Activated T-helper 1 cell treated with anti-CD3 and anti-CD28 coated beads, Interleukin-12 subunit alpha, Interleukin-12 subunit beta, Interleukin-2, Interleukin-4 antibody, amounts not matched to agents 30 ng/mL and 10 ng/mL and 1 ng/mL, durations not matched to agents 14 hours and 24 hours and 36 hours (primary cell): ENCODE measurements at places on chromosomes 3 and 15.

DNA sequence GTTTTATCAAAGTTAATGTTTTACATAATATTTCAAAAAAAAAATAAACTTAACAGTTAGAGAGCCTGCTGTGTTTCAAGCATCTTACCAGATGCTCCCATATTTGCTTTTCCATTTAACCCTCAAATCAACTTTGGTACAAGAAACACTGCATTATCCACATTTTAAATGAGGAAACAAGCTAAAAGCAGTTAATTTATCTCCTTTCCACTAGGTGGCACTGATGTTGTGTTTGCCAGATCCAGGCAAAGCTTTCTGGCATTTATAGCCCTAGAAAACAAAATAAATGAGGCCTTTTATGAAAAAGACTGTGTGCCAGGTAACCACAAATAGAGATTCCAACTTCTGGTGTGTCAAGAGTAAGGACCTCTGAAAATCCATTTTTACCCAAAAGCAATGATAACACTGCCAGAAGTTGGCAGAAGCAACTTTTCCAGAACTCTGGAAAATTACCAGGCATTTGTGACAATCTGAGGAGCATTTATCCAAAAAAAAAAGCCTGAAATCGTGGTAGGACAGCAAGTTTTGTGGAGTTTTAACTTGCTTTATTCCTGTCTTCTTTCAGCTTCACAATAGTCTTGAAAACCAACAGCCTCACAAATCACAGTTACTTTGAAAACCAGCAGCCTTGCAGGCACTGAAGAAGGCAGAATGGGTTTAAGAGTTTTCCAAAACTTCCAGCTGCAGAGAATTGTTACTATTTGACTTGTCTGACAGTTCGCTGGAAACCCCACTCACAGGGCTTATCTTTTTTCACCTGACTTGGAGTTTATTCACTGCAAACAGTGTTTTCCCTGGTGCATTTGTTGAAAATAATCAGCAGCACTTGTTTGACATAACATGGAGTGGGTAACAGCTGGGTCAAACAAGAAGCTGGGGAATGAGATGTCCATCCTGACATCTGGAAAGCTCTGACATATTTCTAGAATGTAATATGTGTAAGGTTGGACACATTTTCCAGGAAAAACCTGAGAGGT lies 9.2 kb downstream of the FAM162A start:
- peaks cover 46% of the 10 kb centered on the region for H3K4me1 ChIP-seq
- no peak for DNase-seq
- no peaks in the 10 kb centered on the region for H3K27me3 ChIP-seq
- H3K36me3 ChIP-seq, result peaks cover 14% of the 10 kb centered on the region

GRCh38 chr3:48918388-48919214 lies at the start of gene ARIH2:
TSS of gene ARIH2 (plus strand) at chr3:48918842. CDS start at chr3:48927559, 8,717 bp downstream.
- peak within 1 kb of the TSS; percentile 92 for H3K4me3 ChIP-seq
- DNase-seq, result peak; percentile 87
- no peaks in the 10 kb centered on the region for H3K27me3 ChIP-seq

DNA sequence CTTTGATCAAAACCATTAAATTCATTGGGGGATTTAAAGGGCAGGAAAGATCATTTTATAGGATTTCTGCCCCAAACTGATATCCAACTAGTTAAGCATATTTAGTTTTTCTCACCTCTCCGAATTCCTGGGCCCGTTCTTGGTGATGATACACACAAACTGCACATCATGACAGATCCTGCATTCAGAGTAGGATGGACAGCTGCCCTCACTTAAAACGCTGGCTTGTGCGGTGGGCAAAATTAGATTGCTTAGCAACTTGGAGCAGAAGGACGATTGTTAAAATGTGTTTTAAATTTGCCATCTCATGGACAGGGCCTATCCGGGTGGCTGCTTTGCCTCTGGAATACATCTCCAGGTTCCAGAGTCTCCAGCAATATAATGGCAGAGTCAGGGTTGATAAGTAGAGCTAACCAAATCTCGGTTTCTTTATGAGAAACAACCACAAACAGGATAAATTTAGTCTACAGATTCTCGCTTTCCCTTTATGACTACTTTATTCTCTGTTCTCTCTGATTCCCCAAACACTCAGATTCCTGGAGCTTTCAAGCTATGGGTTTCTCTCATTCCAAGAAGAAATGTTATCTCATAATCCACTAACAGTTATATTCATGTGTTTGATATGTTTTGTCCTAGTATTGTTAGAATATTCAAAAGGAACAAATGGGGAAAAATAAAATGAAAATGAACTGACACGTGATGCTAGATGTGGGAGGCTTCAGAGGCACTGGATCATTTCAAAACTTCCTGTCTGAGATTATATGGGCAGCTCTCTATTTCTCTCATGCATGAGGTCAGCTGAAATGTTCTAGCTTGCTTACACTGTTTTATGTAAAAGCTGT lies 1014.1 kb upstream of the SEMA6D start:
- H3K27me3 ChIP-seq, result no peaks in the 10 kb centered on the region
- no peak for DNase-seq
- no peaks in the 10 kb centered on the region for H3K36me3 ChIP-seq
- H3K4me3 ChIP-seq, result no peak overlapping the region

- no peak overlapping the region for H3K27ac ChIP-seq
- H3K4me3 ChIP-seq, result no peak overlapping the region
- H3K27me3 ChIP-seq, result no peaks in the 10 kb centered on the region
- no peak for DNase-seq
Observed at GRCh38 chr3:133820889-133821675, 15.5 kb downstream of the SRPRB start.

GRCh38 chr3:65094723-65095122 lies 406.9 kb upstream of the ADAMTS9 start:
- H3K36me3 ChIP-seq, result no peaks in the 10 kb centered on the region
- DNase-seq, result no peak
- H3K27ac ChIP-seq, result no peak overlapping the region
- no peaks in the 10 kb centered on the region for H3K4me1 ChIP-seq
- no peaks in the 10 kb centered on the region for H3K27me3 ChIP-seq
- H3K4me3 ChIP-seq, result no peak overlapping the region
